ENCODE measurements at places on chromosomes 11 and 22. TPM values are rescaled to one million over a fixed set of nuclear protein-coding genes. Genes with fewer than 3 reads are reported as not detected.
A peak's percentile ranks its signal among the peaks of the same experiment; 100 is the strongest.

CLCF1 gene
- total RNA-seq = 7.5 TPM

JHY gene
- total RNA-seq = 2.1 TPM

SULT4A1 gene
- 0.26 TPM for total RNA-seq

GRAP2 gene
- total RNA-seq = 0.33 TPM

ABCC8 gene
- total RNA-seq = not detected

SEPTIN3 gene
- total RNA-seq = not detected

MMP10 gene
- not detected for total RNA-seq

DNA sequence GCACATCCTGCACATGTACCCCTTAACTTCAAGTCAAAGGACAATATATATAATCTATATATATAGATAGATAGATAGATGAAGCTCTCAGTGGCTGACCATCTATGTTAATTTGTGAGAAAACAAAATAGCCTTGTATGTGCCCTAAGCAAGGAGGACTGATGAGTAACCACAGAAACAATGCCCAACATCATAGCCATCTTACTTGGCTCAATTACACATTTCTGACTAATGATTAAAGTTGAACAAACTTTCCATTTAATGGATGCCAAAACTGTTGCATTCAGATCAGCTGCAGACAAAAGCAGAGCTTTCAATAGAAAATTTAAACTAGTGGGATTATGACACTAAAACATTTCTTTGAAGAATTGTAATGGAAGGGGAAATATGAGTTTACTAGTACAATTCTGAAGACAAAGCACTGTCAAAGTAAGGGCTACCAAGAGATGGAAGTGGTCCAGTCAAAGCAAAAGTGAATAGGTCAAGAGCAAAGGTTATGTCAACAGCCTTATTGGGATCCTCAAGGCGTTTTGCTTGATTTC, 1188.2 kb upstream of the RAG2 start:
- peak; percentile 57 for DNase-seq

DNA sequence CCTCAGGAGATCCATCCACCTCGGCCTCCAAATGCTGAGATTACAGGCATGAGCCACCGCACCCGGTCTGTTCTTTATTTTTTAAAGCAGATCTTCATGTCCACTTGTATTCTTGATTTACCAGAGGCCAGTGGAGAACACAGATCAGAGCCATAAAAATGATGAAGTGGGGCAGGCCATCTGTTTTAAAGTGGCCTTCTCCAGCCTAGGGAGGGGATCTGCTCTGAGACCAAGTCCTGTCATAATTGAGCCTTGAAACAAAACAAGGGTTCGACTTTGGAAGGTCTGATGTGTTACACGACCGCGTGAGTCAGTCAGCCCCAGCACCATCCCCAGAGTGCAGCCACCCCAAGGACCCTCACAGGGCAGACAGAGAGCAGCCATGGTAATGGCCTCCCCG, 27.5 kb downstream of the ABCC8 start:
- no peak for DNase-seq

- no peak for DNase-seq
Measured at GRCh38 chr22:49866646-49867045, 13.0 kb downstream of the ZBED4 start.

DNA sequence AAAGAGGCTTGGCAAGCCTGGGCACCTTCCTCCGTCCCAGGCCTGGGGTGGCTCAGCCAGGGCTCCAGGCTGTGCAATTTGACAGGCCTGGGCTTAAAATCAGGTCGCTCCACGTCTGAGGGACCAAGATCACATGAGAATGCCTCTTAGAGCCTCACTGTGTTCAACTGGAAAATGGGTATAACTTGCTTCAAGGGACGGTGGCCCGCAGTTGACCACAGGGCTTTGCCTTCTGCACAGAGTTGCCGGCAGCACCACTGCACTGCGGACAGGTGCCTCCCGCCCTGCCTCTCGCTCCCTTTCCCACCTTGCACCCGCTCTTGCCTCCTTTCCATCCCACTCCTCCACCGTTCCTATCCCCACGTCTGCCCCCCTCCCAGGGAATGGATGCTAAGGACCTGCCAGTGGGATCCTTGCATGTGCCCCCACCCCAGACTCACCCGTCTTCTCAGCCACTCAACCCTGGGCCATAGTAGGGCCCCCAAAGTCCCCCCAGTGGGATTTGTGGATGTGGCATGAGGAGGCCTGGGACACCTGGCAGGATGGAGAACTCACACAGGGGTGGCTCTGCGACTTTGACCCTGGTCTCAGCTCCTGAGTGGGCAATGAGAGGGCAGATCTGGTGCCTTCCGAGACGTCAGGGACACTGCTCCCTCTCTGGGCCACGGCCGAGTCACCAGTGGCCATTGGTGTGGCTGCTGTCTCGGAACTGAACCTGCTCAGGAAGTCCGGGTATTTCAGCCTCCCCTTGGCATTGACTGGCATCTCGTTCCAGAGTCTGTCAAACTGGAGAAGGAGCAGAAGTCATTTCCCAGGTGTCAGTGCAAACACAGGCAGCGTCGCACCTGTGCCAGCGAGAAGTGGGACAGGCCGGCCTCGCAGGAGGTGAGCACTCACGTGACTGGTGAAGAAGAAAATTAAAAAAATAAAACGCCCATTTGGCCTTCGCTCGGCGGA, 128.0 kb downstream of the MPPED1 start:
- DNase-seq = no peak

DNA sequence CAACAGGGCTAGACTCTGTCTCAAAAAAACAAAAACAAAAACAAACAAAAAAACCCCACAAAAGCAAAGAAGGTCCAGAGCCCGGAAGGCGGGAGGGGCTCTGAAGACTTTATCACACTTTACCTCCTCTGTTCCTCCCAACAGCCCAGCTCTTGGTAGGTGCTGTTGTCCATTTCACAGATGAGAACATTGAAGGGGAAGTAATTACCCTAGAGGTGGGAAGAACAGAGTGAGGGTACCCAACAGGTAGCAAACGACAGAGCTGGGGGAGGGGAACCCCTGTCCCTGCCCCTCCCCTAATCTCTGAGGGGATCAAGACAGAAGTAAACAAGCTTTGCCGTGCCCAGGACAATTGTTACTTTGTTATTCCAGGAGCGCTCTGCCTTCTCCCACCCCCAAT, 1.0 kb upstream of the BIK start:
- DNase-seq = no peak

GRCh38 chr11:114416441-114416961, 16.0 kb downstream of the RBM7 start:
- DNase-seq = no peak

GRCh38 chr11:57100638-57101331, 81.0 kb upstream of the LRRC55 start:
- DNase-seq = no peak

- DNase-seq = peak; percentile 70
Measured at GRCh38 chr11:123103326-123103980, 41.5 kb upstream of the HSPA8 start.

- peak; percentile 53 for DNase-seq
Measured at GRCh38 chr11:79173615-79174014, 267.2 kb downstream of the TENM4 start.

DNA sequence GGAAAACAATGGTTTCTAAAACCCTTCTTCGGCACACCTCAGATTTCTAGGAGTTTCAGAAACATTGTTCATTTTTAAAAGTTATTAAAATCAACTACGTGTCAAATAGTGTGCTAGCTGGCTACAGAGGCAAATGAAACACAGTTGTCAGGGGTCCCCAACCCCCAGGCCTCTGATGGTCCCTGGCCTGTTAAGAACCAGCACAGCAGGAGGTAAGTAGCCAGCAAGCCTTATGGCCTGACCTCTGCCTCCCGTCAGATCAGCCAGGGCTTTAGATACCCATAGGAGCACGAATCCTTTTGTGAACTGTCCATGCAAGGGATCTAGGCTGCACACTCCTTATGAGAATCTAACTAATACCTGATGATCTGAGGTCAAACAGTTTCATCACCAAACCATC, 648.2 kb downstream of the FAM181B start:
- DNase-seq = no peak

DNA sequence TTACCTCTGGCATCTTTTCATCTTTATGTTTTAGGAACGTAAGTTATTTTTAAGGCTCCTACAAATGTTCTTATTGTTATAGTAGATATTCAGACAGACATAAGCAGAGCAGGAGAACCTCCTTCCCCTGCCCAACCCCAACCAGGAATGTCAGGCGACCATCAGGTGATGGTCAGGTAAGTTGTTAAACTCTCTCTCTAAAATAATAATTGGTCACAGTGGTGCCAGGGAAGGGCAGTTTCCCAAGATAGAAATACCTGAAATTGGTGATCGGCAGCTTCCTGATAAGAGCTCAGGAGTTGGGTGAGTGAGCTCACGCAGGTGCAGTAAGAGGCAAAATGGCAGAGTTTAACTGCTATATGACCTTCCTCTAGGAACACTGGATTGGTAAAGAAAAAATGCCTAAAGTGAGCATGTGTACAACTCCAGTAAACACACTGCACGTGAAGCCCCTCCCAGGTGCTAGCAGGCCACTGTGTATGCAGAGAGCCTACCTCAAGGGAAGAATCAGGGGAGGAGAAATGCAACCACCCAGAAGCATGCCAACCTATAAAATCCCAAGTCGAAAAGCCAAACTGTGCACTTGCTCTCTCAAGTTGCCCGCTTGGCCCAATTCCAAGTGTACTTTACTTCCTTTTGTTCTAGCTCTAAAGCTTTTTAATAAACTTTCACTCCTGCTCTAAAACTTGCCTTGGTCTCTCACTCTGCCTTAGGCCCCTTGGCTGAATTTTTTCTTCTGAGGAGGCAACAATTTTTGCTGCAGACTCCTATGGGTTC, 273.9 kb downstream of the SBF2 start:
- DNase-seq = no peak

DNA sequence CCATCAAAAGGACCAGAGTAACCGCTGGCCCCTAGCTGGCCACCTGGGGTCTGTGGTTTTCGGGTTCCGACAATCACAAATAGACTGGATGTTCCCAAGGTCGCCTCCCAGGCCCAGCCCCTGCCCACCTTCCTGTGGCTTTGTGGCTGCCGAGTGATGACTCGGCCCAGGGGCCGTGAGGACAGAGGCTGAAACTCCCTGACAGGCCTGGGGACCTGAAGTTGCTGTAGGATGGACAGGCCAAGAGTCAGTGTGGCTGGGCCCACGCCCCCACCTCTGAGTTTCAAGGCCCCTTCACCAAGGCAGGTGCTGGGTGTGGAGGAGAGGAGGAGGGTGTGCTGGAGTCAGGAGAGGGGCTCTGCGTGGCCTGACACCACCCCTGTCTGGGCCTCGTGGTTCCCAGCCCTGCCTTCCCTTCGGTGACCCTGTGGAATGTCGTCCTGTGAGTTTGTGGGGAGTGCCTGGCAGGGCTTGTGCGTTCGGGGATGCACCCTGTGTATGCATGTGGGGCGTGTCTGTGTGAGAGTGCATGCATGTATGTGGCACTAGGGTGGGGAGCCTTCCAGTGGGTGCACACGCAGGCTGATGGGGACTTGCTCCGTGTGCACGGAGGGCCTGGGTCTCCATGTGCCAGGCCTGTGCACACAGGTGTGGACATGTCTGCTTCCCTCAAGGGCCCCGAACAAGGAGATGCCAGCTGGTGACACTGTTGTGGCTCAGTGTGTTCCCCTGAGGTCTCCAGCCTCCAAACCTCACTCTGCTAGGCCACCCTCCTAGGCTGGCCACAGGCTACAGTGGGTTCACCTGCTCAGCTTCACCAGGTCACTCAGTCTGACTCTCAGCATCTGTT, 8.4 kb upstream of the MGAT3 start:
- DNase-seq = no peak

DNA sequence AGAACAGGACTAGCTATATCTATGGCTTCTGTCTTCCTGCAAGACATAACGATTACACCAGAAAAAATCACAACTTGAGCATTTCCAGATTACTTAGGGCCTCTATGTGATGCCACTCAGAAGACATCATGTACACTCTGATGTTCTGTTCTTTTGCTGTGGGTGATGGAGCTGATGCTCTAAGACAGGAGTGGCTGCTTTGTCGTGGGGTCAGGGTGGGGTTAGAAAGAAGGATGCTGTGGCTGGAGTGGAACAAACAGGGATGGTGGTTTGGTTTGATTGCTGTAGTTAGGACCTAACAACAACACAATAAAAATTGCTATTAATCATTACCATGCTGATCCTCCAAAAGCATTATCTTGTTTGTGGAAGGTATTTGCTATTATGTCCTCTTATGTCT, 120.3 kb upstream of the ARHGAP20 start:
- no peak for DNase-seq

GRCh38 chr11:67407688-67408163, 3.8 kb downstream of the TBC1D10C start:
- DNase-seq = no peak

- no peak for DNase-seq
Measured at GRCh38 chr22:49136816-49137180, 690.9 kb downstream of the BRD1 start.

DNA sequence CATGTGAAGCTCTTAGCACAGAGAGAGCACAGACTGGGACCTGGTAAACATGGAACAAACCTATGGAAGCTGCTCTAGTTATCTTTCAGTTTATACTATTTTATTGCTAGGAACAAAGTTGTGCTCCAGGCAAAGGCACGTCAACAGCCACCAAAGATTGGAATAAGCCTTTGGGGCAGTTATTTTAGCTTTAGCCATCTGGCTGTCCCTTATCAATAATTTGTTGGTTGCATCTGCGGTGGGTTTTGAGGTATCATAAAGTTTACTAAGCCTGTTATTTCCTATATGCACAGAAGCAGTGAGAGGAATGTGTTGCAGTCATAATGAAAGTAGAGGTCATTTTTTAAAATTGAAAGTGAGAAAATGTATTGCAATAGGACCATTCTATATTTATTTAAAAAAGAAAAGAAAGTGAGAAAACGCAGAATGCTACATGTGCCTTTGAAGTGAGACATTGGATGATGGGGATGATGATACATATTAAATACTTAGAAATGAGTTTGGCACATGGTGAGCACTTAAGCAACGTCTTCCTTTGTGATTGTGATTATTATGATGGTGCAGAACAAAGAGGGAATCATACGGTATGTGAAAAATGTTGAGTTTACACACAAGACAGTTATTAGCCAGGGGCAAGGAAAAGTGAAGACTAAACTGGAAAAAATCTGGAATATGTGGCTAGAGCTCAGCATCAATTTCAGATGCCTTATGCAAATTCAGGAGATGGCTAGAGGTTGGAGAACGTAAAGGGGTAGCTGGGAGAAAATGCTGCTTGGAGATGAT, 58.3 kb downstream of the PRR5L start:
- no peak for DNase-seq

DNA sequence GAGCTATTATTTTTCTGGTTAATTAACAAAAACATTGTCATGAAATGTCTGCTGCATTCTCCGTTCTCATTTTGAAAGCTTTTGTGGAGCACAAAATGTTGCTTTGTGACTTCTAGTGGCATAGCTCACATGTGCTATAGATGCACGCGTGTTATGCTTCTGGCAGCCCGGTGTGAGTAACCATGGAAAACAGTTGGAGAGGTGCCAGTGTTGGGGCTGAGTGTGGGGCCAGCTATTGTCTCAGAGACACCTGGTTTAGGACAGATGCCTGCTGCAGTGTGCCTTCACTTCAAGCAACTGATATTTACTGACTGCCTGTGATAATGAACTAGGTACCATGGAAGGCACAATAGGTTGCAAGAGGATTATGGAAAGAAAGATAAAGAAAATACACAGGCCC, 760.6 kb downstream of the NTM start:
- DNase-seq = no peak

GRCh38 chr11:121563900-121564822, 111.4 kb upstream of the SORL1-AS1 start:
- no peak for DNase-seq

- no peak for DNase-seq
Measured at GRCh38 chr22:50621948-50622722, 5.8 kb downstream of the ARSA start.

Measured in HT1080 (cell line).